Stimulated activated CD8-positive, alpha-beta memory T cell treated with anti-CD3 and anti-CD28 coated beads, Interleukin-15, amount 100 ng/mL, for 4 hours (primary cell): ENCODE measurements at places on chromosomes 11 and 22.
A peak's percentile ranks its signal among the peaks of the same experiment; 100 is the strongest.

DNA sequence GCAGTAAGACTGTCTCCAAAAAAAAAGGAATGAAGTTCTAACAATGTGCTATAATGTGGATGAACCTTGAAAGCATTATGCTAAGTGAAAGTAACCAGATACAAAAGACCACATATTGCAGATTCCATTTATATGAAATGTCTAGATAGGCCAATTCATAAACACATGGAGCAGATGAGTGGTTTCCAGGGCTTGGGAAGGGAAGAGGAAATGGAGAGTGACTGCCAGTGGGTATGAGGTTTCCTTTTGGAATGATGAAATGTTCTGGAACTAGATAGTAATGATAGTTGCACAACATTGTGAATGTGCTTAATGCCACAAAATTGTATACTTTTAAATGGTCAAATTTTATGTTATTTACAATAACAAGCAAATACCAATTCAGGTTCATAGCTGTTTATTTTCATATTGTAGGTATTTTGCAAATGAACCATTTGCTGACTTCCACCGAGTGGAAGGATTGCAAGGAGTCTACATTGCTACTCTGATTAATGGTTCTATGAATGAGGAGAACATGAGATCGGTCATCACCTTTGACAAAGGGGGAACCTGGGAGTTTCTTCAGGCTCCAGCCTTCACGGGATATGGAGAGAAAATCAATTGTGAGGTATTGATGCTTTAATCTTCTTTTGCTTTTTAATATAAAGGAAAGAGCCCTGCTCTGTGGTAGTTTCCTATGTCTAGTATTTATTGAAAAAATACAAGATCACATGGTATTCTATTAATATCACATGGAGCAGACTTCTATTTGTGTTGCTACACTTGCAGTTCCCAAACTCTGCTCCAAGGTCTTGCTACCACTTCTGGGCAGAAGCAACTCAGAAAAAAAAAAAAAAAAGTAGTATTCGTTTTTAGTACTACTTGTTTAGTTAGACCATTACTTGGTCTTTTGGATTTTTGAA is 67.7 kb upstream of the SORL1-AS1 start:
- no peak for DNase-seq

- DNase-seq, result no peak
Measured at GRCh38 chr11:118838905-118839553, 44.7 kb upstream of the CXCR5 start.

DNA sequence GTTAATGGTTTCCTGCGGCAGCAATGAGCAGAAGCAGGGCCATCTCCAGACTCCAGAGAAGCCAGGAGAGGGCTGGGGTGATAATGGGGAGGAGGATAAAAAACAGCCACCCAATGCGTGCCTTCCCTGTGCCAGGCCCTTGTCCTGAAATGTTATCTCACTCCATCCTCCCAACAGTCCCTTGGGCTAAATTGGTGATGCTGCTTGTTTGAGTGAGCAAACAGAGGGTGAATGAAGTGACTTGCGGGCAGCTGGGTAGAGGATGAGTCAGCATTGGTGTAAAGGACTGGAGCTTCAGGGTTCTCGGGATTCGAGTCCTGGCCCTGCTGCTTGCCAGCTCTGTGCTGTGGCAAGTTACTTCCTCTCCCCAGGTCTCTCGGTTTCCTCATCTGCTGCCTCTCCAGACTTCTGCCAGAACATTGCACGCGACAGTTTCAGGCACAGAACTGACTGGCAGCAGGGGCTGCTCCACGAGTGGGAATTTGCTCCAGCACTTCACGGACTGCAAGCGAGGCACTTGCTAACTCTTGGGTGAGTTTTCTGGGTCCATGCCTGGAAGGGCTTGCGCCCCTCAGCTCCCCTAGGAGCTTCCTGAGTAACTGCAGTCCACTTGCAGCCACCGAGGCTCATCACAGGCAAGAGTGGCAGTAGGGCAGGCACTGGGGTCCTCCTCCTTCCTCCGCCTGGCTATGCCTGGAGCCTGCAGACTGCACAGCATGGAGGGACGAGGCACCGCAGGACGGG is at the start of gene P2RY6:
P2RY6 (plus strand) TSS at position 403 of the 744 bp plus-strand sequence. CDS start 24,181 bp downstream, outside the sequence.
- no peak for DNase-seq

DNA sequence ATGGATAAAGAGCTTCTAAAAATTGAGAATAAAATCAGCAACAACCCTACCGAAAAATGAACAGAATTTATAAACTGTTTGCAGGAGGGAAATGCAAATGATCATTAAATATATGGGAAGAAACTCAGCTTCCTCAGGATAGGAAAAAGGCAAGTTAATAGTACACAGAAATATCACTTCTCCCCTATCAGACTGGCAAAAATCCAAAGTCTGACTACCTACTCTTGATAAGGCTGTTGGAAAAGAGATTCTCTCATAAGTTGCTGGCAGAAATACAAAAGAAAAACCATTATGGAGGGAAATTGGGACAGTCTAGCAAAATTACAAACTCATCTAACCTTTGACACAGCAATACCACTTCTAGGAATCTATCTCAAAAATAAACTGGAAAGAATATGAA is 100.9 kb upstream of the LDLRAD3 start:
- no peak for DNase-seq

DNA sequence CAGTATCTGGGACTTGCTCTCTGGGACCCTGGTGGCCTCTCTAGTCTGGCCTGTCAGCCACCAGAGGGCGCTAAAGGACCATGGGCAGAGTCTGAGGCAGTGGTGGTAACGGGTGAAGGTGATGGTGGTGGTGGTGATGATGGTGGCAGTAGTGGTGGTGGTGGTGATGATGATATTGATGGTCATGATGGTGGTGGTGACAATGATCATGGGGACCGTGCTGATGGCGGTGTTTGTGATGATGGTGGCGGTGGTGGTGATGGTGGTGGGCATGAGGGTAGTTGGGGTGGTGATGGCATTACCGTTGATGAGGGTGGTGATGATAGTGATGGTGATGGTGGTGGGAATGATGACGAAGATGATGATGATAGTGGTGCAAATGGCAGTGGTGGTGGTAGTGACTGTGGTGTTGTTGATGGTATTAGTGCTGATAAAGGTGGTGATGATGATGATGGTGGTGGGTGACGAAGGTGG is 16.0 kb downstream of the TRPM5 start:
- peak; percentile 72 for DNase-seq

GRCh38 chr11:33952805-33953204 is 60.9 kb upstream of the LMO2 start:
- DNase-seq, result no peak

- DNase-seq, result no peak
Measured at GRCh38 chr22:23179381-23180299, 669 bp upstream of the BCR start.

DNA sequence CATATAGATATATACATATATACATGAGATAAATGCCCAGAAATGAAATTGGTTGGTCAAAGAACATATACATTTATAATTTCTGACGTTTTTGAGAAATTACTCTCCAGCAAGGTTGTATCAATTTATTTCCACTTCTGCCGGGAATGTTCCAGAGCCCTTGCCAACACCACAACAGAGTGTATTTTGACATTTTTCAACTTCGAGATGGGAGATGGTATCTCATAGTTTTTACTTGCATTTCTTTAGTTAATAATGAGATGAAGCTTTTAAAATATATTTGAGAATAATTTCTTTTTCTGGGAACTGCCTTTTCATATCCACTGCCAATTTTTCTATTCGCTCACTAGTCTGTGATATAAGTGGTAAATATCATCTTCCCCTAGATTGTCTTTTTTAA is 19.3 kb upstream of the CLMP start:
- DNase-seq, result no peak

DNA sequence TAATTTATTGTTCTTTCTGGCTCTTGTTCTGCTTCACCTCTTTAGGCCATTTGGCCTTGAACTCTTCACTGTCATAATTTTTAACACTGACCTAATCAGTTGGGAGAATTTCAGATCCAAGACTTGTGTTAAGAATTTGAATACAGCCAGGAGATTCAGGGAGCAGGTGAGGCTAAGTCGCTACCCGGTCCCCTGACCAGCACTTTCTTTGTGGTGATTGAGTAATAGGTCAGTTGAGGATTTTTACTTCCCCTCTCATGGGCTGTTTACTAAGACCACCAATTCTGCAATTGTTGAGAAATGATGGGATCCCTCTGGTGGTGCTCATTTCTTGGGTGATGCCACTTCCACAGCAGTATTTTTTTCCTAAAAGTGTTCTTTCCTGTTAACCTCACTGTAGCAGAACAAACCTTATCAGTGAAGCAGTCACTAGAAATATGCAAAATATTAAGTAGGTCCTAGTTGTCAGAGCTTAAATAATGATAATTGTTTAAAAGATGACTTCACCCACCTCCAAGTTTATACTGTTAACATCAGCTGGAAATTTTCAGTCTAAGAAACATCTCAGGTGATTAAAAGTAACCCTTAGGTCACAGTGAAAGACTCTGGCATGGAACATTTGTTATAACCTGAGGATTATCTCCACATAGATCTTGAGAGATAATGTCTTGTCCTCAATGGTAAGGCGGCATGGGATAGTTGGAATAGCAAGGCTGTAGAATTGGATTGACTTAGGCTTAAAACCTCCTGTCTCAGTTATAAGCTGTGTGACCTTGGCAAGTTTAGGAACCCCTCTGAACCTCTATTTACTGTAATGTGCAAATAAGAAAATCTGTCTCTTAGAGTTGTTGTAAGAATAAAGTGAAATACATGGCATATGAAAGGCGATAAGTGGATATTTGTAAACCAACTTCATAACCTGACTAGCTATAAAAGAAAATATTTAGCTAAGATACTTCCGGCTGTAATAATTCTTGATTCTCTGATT is 41.3 kb downstream of the POLD3 start:
- no peak for DNase-seq

DNA sequence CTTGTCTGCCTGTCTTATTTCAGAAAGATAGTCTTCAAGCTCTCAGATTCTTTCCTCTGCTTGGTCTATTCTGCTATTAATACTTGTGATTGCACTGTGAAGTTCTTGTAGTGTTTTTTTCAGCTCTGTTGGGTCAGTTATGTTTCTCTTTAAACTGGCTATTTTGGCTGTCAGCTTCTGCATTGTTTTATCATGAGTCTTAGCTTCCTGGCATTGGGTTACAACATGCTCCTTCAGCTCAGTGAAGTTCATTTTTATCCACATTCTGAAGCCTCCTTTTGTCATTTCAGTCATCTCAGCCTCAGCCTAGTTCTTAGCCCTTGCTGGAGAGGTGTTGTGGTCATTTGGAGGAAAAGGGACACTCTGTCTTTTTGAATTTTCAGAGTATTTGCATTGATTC is 15.5 kb upstream of the DEPDC7 start:
- DNase-seq, result no peak
